ENCODE measurements at places on chromosomes 6 and 20. TPM values are rescaled to one million over a fixed set of nuclear protein-coding genes. Genes with fewer than 3 reads are reported as not detected.

The WFDC5 gene
- total RNA-seq = not detected

The EMILIN3 gene
- total RNA-seq = 3.6 TPM

The SAYSD1 gene
- 17.1 TPM for total RNA-seq

The ASCC3 gene
- 22.4 TPM for total RNA-seq

DNA sequence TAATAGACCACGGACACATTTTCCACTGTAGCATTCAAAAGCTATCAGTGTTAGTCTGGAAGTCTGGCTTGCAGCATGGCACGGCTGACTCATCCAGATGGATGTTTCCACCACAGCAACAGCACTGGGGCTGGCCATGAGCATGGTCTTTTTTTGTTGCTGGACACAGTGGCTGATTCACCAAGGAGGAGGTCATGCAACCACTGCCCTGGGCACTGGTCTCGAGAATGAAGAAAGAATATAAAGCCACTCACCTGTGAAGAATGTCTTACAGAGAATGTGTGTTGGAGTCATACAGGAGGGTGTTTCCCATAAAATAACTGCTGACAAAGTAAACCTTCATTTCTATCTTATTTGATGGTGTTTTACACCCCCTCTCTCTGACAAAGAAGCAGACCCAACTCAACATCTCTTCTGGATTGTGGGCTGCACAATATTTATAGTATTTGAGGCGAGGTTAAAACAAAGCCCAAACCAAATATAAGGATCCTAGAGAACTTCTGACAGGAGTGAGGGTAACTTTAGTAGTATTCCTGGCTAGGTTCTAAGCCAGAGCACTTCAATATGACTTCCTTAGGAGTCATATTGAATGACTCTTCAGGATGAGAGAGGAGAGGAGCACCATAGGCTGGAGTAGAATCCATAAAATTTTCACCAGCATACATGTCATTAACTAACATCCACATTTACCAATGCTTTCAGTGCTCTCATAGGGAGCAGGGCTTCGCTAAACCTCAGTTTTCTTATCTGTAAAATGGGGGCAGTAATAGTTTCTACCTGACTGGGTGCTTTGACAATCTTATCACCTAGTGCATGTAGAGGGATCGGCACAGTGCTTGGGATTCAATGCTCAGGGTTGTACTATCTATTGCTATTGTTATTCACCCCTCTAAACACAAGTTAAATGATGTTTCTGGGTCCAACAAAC, 121.4 kb downstream of the KIF13A start:
- peaks cover 68% of the 10 kb centered on the region for H3K4me1 ChIP-seq
- peak; percentile 88 for DNase-seq
- no peak overlapping the region for H3K4me3 ChIP-seq
- H3K27me3 ChIP-seq = no peaks in the 10 kb centered on the region

Measured in sigmoid colon (tissue), 7 donors.